ENCODE measurements at places on chromosomes 7 and 10. TPM values are rescaled to one million over a fixed set of nuclear protein-coding genes. Genes with fewer than 3 reads are reported as not detected.

Gene FAM25A
- polyA plus RNA-seq: not detected

Gene CYP26C1
- not detected for polyA plus RNA-seq

GRCh38 chr7:108314551-108314950 is 141.7 kb downstream of the NRCAM start:
- H3K36me3 ChIP-seq: no peaks in the 10 kb centered on the region
- H3K27ac ChIP-seq: no peak overlapping the region
- H3K4me1 ChIP-seq: no peaks in the 10 kb centered on the region
- no peaks in the 10 kb centered on the region for H3K27me3 ChIP-seq
- H3K4me3 ChIP-seq: no peak overlapping the region

- H3K4me1 ChIP-seq: peaks cover 9% of the 10 kb centered on the region
- no peak for DNase-seq
- H3K27ac ChIP-seq: no peak overlapping the region
- H3K36me3 ChIP-seq: no peaks in the 10 kb centered on the region
Measured at GRCh38 chr7:143323653-143324052, 7.7 kb downstream of the CLCN1 start.

DNA sequence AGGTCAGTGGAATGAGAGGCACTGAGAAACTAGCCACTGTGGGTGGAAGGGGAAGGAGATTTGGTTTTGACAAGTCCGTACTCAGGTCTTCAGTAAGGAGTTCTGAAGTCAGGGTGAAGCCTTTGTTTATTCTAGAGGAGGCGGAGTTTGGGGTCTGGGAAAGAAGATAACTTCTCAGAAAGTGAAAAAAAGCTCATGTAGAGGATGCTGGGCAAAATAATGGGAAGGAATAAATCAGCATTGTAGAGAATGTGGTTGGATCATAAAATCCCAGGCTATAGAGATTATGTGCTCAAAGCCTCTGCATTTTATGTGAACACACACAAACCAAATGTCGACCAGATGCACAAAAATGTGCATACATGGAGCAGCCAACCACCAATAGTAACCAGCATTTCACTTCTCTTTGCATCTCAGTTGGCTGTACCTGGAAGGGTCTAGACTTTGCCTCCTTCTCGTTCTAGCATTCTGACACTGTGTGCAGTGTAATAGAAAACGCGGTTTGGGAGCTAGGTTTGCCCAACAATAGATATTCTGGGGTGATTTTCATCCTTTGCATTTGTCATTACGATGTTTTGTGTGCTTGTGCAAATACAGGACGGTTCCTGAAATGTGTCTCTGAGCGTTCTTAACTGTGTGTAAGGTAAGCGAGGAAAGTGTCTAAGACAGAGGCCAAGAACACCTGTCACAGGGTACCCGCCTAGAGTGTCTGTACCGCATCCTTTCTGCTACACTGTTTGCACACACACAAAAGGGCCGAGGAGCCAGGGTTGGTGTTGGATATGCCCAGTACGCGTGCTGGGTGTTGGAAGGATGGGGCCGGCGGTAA is 603 bp upstream of the HECW1 start:
- no peak for DNase-seq
- no peak overlapping the region for H3K4me3 ChIP-seq
- H3K36me3 ChIP-seq: no peaks in the 10 kb centered on the region
- H3K27ac ChIP-seq: no peak overlapping the region
- H3K27me3 ChIP-seq: peaks cover 10% of the 10 kb centered on the region
- H3K4me1 ChIP-seq: no peaks in the 10 kb centered on the region

Gene OR9A2
- polyA plus RNA-seq: not detected

- H3K4me3 ChIP-seq: no peak overlapping the region
- no peaks in the 10 kb centered on the region for H3K27me3 ChIP-seq
- H3K36me3 ChIP-seq: no peaks in the 10 kb centered on the region
- no peak for DNase-seq
- H3K27ac ChIP-seq: no peak overlapping the region
Measured at GRCh38 chr7:78148166-78148894, 349.8 kb downstream of the PHTF2 start.

Gene BTRC
- 16.1 TPM for polyA plus RNA-seq

Gene DNAJC12
- polyA plus RNA-seq: 0.61 TPM

Gene AKR1D1
- polyA plus RNA-seq: not detected

- peaks cover 4% of the 10 kb centered on the region for H3K36me3 ChIP-seq
- no peaks in the 10 kb centered on the region for H3K27me3 ChIP-seq
- no peak for DNase-seq
- peaks cover 31% of the 10 kb centered on the region for H3K4me1 ChIP-seq
- no peak overlapping the region for H3K27ac ChIP-seq
Measured at GRCh38 chr7:131039836-131040235, 287.8 kb upstream of the MKLN1 start.

- no peaks in the 10 kb centered on the region for H3K4me1 ChIP-seq
- DNase-seq: no peak
- no peaks in the 10 kb centered on the region for H3K27me3 ChIP-seq
- no peak overlapping the region for H3K4me3 ChIP-seq
- no peaks in the 10 kb centered on the region for H3K36me3 ChIP-seq
Measured at GRCh38 chr7:95897557-95898251, 125.3 kb downstream of the DYNC1I1 start.

DNA sequence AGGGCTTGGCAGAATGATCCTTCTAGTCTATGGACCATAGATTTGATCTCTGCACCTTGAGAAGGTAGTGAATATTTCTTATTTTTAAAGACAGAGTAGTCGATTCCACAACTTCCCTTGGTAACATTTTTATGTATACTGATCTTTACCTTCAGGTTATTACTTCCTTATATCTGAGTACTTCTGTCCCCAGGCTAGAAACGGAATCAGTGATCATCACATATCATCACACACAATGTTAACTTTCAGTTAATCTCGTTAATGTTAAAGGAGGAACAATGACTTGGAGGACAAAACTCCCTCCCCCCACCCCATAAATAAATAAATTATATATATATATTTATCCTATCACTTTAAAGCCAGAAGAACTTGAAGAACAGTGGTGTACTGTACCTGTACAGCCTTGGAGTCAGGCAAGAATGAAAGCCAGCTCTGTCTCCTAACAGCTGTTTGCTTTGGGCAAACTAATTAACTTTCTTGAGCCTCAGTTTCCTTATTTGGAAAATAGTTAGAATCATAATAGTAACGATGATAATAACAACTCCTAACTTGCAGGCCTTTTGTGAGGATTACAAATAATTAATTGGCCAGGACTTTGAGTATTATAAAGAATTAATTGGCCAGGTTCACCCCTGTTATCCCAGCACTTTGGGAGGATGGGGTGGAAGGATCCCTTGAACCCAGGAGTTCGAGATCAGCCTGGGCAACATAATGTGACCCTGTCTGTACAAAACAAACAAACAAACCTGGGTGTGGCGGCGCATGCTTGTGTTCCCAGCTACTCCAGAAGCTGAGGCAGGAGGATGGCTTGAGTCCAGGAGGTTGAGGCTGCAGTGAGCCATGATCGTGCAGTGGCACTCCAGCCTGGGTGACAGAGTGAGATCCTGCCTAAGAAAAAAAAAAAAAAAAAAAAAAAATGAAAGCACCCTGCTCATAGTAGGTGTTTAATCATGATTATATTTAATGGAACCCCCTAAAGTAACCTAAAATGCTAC is 63.5 kb downstream of the SAMD9 start:
- H3K27ac ChIP-seq: no peak overlapping the region
- H3K4me3 ChIP-seq: no peak overlapping the region
- H3K27me3 ChIP-seq: no peaks in the 10 kb centered on the region
- no peaks in the 10 kb centered on the region for H3K36me3 ChIP-seq
- H3K4me1 ChIP-seq: no peaks in the 10 kb centered on the region

- no peak overlapping the region for H3K4me3 ChIP-seq
- no peaks in the 10 kb centered on the region for H3K36me3 ChIP-seq
- DNase-seq: no peak
- H3K4me1 ChIP-seq: no peaks in the 10 kb centered on the region
- H3K27ac ChIP-seq: no peak overlapping the region
- H3K27me3 ChIP-seq: no peaks in the 10 kb centered on the region
Measured at GRCh38 chr7:156034397-156034796, 222.1 kb upstream of the SHH start.
